Psoas muscle (tissue), 8 donors: ENCODE measurements at places on chromosomes 6 and 20. TPM values are rescaled to one million over a fixed set of nuclear protein-coding genes. Genes with fewer than 3 reads are reported as not detected.

DNA sequence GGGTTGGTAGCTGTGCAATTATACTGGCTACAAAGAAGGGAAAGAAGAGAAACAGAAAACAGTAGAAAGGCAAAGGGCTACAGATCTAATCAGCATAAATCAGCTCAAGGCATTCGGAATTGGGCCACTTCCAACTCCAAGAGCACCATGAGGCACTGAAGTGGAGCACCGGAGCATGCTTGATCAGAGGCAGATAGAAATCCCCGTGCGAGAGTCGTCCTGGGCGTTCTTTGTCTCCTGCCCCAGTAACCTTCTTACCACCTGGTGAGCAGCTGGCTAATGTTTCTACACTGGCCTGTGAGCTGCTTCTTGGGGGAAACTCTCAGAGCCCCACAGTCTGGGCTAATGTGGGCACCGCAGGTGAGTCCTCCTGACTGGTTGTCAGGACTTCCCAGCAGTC is 16.7 kb downstream of the NEDD9 start:
- no peak for DNase-seq

- no peak for DNase-seq
Observed at GRCh38 chr6:162200945-162201690, 526.4 kb downstream of the PRKN start.

DNA sequence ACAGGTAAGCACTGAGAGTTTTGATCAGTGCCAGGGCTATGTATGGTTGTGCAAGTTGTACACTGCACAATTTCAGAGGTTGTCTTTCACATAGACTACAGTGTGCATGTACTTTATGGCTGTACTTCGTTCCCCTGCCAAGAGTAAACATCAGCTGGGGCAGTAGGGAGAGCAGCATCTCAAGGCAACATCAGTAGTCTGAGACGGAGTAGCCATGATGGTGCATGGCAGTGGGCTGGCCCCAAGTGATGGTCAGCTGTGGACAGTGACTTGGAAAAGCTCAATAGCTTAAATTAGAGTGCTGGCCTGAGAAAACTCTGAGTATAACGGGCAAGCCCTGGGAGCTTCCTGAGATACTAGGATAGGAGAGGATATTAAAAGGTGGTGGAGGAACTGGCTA is 165.5 kb downstream of the TFAP2B start:
- DNase-seq, result no peak

DNA sequence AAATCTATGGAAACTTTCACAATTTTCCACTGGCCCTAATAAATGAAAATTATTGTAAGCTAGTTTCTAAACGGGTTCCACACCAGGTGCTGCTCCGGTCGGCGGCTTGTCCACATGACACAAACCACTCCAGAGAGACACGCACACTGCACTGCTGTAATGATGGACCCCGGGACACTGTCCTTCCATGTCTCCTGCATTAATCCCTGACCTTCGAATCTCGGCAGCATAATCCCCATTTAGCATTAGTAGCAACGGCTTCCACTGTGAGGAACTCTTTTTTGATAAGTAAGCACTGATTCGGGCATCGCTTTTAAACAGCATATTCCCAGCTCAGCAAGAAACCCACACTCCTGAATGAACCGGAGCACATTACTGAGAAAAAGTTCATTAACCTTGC is 43.5 kb downstream of the INSM1 start:
- no peak for DNase-seq

The NR2E1 gene
- not detected for total RNA-seq

The CALHM6 gene
- 0.84 TPM for total RNA-seq

- peak; percentile 78 for DNase-seq
Observed at GRCh38 chr6:21588481-21589351, 4.8 kb upstream of the SOX4 start.

DNA sequence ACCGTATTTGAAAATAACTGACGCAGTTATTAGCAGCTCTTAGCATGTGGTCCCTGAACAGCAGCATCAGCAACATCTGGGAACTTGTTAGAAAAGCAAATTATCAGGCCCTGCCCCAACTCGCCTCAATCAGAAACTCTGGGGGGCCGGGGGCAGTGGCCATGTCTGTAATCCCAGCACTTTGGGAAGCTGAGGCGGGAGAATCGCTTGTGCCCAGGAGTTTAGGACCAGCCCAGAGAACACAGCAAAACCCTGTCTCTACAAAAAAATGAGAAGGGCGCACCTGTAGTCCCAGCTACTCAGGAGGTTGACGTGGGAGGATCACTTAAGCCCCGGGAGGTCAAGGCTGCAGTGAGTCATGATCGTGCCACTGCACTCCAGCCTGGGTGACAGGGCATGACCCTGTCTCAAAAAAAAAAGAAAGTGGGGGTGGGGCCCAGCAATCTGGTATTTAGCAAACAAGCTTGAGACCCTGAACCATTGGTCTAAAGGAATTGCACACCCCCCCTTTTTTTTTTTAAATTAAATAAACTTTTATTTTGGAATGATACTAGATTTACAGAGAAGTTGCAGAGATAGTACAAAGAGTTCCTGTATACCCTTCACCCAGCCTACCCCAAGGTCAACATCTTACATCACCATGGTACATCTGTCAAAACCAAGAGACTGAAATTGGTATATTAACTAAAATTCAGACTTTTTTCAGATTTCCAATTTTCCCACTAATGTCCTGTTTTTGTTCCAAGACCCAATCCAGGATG is 6.7 kb downstream of the SRXN1 start:
- DNase-seq, result no peak

The PREP gene
- 67.0 TPM for total RNA-seq

DNA sequence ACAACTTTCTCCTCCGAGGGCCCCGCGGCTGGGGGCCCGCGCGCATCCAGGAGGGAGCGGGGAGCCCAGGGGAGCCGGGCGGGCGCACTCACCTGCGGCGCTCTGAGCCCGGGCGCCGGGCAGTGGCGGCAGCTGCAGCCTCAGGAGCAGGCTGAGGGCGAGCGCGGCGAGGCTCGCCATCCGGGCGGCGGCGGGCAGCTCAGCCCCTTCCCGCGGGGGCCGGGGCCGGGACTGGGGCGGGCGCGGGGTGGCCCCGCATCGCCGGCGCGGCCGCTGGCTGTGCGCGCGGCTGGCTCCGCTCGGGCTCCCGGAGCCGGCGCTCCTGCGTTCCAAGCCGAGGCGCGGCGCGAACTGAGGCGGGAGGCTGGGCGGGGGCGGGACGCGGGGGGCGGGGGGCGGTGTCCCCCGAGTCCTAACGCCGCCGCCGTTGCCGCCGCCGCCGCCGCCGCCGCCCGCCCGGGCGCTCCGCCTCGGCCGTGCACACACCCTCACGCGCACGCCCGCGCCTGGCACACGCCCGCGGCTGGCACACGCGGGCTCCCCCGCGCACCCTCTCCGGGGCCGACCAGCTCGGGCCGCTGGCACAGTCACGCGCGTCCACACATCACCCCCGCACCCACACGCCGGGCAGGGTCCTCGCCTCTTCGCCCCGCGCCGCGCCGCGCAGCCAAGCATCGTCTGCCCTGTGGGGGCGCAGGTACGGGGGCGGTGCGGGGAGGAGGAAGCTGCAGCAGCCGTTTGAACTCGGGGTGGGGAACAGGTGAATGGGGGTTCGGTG is at the start of gene PTPRT:
Gene PTPRT, minus strand, starts transcription at position 353 of the 778 bp plus-strand sequence. Its CDS starts 173 bp downstream, at position 180.
- no peak for DNase-seq

The CABLES2 gene
- total RNA-seq, result 3.8 TPM

The POM121L2 gene
- not detected for total RNA-seq

- no peak for DNase-seq
Observed at GRCh38 chr6:101755931-101756330, 362.4 kb downstream of the GRIK2 start.

The GRIK2 gene
- 0.16 TPM for total RNA-seq

- DNase-seq, result no peak
Observed at GRCh38 chr6:24924580-24925356, 11.0 kb downstream of the RIPOR2 start.

The TENT5A gene
- total RNA-seq, result 4.3 TPM

- DNase-seq, result peak; percentile 93
Observed at GRCh38 chr20:37192137-37192854, 12.9 kb upstream of the MROH8 start.

DNA sequence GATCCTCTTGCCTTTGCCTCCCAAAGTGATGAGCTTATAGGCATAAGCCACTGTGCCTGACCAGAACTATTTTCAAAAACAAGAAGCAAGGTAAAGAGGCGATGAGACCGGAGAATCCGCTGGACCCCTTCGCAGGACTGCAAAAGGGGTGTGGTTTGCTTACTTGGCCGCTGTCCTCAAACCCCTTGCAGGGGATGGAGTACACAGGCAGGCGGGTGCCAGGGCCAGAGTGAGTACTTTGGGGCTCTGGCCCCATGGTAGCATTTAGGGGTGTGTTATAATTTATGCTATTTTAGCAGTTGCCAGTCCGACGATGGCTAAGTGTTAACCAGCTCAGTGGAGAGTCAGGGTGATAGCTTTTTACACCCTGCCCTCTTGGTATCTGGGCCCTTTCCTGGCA is 1454.9 kb downstream of the HACE1 start:
- no peak for DNase-seq

GRCh38 chr20:47543006-47543431 is 41.3 kb downstream of the NCOA3 start:
- DNase-seq, result no peak

DNA sequence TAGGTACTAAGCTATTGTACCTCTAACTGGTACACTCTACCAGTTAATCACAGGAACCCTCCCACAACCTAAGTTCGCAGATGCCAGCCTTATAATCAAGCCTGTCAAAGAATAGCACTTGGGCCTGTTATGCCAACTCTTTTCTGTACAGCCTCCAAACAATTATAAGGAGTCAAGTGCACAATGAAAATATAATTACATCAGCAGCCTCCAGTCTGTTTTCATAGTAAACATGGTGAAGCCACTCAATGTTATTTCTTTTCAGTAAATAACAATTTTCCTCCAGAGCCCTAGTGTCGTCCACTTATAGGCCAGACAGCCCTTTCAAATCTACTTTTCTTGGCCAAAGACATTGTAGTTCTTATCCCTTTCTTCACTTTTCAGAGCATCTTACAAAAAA is 82.7 kb upstream of the CARMIL1 start:
- no peak for DNase-seq

DNA sequence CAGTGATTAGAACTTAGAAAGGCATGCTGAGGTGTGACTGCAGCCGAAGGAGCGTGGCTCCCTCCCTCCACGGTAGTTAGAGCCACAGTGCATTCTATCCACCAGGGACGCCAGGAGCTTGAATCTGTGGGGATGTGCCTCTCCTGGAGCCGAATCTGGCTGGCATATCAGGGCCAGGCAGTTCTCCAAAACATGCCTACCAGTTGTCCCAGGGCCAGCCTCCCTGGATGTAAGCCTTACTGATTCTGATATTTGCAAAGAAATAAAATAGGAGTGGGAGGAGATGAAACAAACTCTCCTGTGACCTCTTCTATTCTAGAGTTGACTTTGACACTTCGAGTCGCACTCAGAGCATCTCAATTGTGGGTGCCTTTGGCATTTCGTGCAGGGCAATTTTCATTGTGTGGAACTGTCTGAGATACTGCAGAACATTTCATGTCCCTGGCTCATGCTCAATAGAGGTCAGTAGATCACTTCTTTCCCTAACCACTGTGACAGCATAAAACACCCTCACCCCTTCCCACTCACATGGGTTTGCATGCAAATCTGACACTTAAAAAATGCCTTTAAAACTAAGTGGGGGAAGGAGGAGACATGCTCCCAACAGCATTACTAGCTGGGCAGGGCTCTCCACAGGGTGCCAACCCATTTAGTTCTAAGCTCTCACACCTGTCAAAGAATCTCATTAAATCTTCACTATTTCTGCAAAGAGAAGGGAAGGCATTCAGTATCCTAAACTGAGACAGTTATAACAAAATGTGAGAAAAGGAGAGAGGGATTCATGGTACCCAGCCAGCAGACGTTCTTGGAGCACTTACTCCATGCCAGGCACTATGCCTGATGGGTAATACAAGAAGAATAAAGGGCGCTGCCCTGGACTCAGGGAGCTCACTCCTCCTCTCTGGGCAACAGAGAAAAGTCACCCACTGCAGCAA is 378.9 kb downstream of the PREX1 start:
- no peak for DNase-seq

DNA sequence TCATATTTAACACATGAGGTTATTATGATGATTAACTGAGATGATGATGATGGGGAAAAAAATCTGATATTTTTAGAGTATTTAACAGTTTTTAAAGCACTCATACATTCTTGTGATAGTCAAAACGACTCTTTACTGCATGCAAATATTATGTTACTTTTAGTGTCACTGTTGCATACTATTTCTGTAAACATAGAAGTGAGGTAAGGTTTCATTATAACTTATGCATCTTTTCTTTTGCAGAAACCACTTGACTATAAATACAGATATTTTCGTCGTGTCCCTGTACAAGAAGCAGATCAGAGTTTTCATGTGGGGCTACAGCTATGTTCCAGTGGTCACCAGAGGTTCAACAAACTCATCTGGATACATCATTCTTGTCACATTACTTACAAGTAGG is 30.1 kb downstream of the FBXO9 start:
- no peak for DNase-seq

DNA sequence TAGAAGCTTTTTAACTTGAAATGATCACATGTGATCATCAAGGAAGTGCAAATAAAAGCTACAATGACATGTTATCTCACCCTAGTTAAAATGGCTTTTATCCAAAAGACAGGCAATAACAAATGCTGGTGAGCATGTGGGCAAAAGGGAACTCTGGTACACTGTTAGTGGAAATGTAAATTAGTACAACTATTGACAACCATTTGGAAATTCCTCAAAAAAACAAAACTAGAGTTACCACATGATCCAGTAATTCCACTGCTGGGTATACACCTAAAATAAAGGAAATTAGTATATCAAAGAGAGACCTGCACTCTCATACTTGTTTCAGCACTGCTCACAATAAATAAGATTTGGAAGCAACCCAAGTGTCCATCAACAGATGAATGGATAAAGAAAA is 108.7 kb downstream of the HTR1B start:
- DNase-seq, result no peak

- DNase-seq, result no peak
Observed at GRCh38 chr6:47237196-47237595, 72.5 kb downstream of the TNFRSF21 start.

DNA sequence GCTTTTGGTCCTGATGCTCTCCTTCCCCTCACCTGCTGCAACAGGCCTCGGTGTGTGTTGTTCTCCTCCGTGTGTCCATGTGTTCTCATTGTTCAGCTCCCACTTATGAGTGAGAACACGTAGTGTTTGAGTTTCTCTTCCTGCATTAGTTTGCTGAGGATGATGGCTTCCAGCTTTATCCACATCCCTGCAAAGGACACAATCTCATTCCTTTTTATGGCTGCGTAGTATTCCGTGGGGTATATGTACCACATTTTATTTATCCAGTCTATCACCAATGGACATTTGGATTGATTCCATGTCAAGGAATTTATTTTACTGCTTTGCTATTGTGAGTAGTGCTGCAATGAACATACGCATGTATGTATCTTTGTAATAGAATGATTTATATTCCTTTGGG is 116.9 kb upstream of the SIRPG start:
- no peak for DNase-seq

The SLC24A3 gene
- 8.7 TPM for total RNA-seq

- no peak for DNase-seq
Observed at GRCh38 chr6:144353871-144354314, 68.8 kb downstream of the UTRN start.
